ENCODE measurements at places on chromosomes 2 and 18.
A peak's percentile ranks its signal among the peaks of the same experiment; 100 is the strongest.

DNA sequence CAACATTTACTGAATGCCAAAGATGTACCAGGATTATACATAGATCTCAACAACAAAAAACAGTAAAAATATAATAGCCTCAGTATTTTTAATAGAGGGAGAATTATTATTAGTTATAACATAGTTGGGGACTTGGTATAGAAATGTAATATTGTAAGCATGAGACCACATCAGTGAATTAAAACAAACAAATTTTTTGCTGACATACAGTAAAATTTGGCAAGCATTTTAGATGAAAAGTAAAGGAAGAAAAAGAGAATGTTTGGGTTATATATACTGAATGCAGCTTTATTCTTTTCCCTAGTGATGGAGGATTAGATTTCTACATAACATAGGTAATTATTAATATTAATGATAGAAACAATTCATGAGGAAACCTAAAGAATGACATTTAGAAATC lies 10.9 kb downstream of the CPS1 start:
- DNase-seq = no peak

DNA sequence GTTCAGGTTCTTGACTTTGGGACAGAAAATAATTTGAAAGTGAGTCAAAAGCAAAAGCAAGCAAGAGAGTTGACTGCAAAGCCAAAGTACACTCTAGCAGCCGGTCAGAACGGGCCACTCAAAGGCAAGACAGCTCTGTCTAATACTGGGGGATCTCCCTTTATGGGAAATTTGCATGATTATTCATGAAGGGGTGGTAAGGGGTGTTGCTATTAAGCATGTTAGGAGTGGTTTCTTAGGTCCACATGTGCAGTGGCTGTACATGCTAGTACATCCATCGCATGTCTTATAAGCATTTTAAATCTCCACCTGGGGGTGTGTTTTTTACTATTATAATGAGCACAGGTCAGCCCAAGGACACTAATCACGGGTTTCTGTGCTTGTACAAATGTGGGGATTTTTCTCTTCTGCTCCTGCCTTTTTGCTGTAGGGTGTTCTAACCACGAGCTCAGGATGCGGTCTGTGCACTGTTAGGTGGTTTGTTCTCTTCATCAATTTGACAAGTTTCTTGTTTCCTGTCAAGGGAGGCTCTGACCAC lies 60.2 kb upstream of the SPP2 start:
- DNase-seq = no peak

- DNase-seq = no peak
These were observed 15.1 kb downstream of the MYL1 start for GRCh38 chr2:210299866-210300373.

- no peak for DNase-seq
These were observed 76.6 kb downstream of the TLK1 start for GRCh38 chr2:171084128-171084527.

- peak; percentile 5 for DNase-seq
These were observed 54.3 kb downstream of the CDK15 start for GRCh38 chr2:201860636-201861066.

DNA sequence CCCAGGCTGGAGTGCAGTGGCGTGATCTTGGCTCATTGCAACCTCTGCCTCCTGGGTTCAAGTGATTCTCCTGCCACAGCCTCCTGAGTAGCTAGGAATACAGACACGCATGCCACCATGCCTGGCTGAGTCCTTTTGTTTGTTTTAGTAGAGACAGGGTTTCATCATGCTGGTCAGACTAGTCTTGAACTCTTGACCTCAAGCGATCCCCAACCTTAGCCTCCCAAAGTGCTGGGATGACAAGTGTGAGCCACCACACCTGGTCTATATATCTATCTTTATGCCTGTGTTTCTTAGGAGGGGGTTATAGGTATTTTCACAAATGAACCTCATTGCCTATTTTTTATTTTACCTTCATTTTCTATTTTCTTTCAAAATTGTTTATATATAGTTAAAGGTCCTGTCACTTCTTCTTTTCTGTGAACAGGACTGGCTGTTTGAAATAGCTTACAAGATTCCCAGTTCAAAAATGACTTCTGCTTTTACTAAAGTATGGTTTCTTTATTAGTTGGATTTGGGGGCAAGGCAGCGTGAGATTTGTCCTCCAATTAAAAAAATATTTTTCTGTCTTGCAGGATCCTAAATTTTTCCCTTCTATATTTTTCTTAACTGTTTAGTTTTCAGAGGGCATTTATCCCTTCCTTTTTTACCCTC lies 16.4 kb upstream of the MARCHF7 start:
- no peak for DNase-seq

- DNase-seq = no peak
These were observed 73.8 kb downstream of the TMEM185B start for GRCh38 chr2:120149406-120149805.

DNA sequence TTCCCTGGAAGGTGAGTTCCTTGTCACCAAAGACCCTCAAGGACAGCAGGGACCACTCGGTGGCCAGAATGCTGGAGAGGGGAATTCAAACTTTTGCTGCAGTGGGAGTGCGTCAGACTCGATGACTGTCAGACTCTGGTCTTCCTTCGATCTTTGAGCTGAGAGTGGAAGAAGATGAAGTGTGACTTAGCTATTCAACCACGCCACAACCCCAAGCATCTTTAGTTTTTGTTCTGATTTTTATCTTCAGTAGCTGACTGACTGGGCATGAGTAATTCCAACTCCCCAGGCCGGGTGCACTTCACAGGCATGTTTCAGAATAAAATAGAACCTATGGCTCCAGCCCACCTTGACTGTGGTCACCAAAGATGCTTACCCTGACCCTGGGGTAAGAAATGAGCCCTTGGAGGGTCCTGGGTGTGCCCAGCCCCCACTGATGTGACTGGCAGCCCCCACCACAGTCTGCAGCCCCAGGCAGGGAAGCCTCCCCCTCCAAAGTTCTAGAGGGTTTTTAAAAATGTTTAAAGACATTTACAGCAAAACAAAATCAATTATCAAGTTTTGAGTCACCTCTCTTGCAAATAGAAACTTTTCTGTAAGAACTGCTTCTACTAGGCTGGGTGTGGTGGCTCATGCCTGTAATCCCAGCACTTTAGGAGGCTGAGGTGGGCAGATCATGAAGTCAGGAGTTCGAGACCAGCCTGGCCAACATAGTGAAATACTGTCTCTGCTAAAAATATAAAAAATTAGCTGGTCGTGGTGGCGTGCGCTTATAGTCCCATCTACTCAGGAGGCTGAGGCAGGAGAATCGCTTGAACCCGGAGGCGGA lies 24.9 kb upstream of the YWHAQ start:
- no peak for DNase-seq

GRCh38 chr2:231280846-231281245 lies 82.4 kb downstream of the ARMC9 start:
- DNase-seq = no peak

DNA sequence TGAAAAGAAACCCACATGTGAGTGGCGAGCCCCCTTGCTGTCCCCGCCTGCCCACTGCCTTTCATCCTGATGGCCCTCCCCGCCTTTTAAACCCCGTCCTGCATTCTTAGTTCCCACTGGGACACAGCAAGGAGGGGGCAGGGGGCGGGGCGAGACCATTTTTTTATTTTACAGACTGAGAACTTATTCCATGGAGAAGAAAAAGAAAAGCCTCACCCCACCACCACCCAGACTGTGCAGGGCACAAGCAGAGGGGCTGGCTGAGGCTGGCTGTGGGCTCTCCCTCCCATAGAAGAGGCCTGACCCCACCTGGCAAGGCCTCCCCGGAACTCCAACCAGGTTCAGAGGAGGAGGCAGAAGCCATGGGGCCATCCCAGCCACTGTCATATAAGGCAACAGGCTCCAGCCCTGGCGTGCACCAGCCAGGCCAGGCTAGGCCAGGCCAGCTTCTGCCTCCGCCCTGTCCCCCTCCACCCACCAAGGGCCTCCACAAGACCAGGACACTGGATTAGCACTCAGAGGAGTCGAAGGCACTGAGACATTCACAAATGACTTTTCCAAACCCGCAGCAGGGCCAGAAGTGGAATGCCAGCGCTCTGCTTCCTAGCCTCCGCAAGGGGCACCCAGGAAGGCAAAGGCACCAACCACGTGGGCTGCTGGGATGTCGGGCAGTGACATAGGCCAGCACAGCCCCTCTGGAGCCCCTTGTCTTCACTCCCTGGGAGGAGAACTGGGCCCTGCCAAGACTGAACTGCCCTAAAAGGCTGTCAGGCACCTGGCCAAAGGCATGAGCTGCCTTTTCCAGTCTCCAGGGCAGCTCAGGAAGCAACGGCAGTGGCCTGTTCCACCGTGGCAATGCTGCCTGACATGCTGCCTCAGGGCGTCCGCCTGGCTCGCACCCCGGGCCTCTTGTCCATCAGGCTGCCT lies 37.5 kb upstream of the SEMA4C start:
- DNase-seq = no peak

- DNase-seq = no peak
These were observed 241.2 kb upstream of the SKOR2 start for GRCh38 chr18:47492691-47493090.

DNA sequence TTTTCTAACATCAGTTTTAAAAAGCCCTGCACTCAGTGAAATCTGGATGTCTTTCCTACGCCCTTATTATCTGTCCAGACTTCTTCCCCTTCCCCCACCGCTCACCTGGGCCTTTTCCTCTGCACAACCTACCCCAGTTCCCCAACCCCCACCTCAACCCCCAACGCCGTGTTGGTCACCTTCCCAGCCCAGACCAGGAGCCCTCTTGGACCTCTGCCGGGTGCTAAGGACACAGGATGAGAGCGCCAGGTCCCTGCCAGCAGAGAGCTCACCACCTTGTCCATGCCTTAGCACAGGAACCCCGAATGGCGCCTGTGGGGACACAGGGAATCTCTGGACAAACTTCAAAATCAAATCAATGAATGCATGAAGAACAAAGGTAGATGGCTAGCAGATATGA lies 966 bp upstream of the RBM43 start:
- DNase-seq = no peak

DNA sequence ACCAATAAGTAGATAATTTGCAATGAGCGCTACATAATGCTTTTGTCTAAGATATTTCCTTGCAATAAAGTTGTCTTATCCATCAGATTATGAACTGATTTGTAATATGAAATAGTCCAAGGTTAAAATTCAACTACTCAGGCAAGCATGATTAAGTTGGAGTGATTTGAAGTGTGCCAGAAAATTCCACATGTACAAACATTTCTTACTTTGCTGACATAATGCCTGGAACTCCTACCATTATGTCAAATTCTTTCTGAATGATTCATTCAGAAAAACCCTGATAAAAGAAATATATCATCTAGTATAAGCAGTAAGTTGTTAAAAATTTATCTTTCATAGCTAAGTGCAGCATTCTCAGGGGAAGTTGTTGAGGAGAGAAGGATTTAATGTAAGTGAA lies 87.3 kb downstream of the CBLN2 start:
- no peak for DNase-seq

DNA sequence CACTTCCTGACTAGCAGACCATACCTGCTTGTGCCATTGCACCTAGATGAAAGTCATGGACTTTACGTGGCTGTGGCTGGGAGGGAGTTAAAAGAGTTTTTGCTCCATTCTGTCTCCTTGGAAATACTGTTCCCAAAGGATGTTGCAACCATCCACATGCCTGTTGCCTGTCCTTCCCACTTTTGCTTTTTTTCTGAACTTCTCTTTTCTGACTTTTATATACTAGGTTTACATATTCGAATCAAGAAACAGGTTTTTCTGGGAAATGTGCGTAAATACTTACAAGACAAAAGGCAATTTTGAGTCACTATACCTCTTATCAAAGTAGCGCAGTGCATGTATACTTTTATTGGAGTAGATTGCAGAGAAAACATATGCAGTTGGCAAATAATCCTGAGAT lies 244.8 kb downstream of the PRKCE start:
- DNase-seq = no peak

GRCh38 chr2:64157792-64158191 lies 13.6 kb upstream of the PELI1 start:
- DNase-seq = no peak

DNA sequence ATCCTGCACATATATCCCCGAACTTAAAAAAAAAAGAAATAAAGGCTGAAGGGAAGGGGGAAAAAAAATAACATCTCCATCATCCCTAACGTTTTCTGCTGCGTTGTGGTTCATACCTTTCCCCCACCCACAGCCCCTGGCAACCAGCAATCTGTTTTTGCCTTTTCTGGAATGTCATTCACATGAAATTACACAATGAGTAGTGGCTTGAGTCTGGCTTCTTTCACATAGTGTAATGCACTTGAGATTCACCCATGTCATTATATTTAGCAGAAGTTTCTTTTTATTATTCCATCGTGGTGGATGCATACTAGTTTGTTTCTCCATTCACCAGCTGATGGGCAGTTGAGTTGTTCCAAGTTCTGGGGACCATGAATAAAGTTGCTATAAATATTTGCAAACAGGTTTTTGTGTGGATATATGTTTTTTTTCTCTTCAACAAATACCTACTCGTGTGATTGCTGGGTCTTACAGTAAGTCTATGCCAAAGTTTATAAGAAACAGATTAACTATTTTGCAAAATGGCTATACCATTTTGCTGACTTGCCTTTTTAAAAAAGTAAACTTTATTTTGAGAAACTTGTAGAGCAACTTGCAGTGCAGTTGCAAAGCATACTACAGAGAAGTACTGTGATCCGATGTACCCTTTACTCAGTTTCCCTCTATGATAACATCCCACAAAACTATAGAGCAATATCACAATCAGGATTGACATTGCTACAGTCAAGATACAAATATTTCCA lies 322.5 kb downstream of the LPIN1 start:
- DNase-seq = no peak

GRCh38 chr2:106358521-106358920 lies 109.7 kb downstream of the RGPD3 start:
- no peak for DNase-seq

DNA sequence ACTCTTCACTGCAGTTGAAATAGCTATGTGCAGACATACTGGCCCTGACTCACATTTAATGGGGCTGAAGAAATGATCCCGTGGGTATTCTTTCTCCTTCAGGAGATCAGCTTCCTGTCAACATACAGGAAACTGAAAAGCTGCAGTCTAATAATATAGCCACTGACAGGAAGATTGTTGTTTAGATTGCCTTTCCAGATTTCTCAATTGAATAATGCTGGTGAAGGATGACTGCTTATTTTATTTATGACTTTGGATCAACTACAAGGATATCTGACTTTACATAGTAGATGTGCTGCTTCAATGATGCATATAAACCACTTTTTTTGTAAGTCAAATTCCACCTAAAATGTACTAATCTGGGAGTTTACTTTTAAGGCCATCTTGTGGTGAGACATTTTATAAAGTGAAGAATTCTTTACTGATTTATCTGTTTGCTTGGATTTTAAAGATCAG lies 93.4 kb upstream of the MAP4K3 start:
- DNase-seq = no peak

DNA sequence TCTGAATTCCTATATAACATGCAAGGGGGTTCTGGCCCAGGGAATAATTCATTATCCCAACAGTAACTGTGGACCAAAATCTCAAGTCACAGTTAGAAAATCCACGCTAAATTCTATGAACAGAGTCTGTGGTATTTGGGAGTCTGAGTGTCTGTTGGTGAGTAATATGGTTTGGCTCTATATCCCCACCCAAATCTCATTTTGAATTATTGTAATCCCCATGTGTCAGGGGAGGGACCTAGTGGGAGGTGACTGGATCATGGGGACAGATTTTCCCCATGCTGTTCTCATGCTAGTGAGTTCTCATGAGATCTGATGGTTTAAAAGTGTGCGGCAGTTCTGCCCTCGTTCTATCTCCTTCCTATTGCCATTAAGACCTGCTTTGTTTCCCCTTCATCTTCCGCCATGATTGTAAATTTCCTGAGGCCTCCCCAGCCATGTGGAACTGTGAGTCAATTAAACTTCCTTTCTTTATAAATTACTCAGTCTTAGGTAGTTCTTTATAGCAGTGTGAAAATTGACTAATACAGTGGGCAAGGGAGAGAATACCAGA lies 68.3 kb downstream of the NBAS start:
- DNase-seq = no peak

All from GOT3 (cell line).